Renal cortical epithelial cell (primary cell): ENCODE measurements at places on chromosomes 2 and 18. TPM values are rescaled to one million over a fixed set of nuclear protein-coding genes. Genes with fewer than 3 reads are reported as not detected.

Gene TCF23
- not detected in 2 replicates for total RNA-seq

Gene METTL4
- total RNA-seq: 10.6 and 13.8 TPM in 2 replicates

Gene TBR1
- under 0.01 TPM in 1 of 2 replicates, not detected in the other for total RNA-seq

GRCh38 chr2:10267036-10267435 lies 35.7 kb upstream of the HPCAL1 start:
- no peak for DNase-seq

Gene DNAJC5G
- not detected in 2 replicates for total RNA-seq

DNA sequence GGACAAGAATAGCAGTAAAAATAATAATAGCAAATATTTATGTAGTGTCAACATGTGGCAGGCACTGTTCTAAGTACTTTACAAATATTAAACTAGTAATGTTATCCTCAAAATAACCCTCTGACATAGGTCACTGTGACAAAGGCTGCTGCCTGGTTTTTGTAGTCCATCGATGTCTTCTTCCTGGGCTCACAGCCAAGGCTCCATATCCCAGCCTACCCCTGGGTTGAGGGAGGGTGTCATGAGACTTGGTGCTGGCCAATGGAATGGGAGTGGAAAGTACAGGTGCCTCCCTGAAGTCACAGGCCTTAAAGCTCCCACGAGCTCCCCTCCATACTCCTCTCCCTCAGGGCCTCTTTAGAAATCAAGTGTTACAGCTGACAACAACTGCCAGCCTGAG lies 159.3 kb downstream of the CYRIA start:
- no peak for DNase-seq

GRCh38 chr2:212177724-212178123 lies 360.9 kb downstream of the ERBB4 start:
- DNase-seq: peak; percentile 28

DNA sequence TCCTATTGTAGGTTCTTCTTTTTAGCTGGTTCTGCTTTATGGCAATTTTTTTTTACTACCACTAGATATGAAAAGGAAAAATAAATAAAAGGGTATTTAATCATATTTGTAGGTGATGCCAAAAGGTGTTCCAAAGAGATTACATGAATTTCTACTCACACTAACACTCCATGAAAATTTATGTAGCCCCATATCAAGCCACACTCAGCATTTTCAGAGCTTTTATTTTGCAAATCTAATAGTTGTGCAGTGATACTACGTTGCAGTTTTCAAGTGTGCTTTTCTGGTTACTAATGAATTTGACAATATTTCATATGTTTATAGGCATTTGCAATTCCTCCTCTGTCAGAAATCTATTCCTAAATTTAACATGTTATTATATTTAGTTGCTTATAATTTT lies 363.9 kb upstream of the TMEFF2 start:
- no peak for DNase-seq

DNA sequence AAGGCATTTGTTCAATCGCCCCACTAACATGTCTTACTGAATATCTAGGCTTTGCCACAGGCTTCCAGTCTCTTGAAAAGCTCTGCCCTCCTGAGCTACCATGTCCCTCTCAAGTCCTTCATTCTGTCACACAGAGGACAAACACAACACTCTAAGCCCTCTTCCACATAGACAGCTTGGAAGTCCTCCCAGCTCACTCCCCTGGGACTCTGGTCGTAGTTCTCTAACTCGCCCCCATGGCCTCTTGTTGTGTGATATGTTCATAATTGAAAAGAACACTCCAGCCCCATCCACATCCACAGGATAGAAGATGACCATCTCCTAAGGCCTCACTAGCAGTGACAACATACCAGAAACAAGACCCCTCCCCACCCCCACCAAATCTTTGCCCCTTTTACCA lies 37.9 kb downstream of the BUB1 start:
- DNase-seq: no peak

Gene REG1B
- not detected in 2 replicates for total RNA-seq

Gene TSGA10
- total RNA-seq: 13.9 and 21.6 TPM in 2 replicates

- DNase-seq: no peak
Observed at GRCh38 chr2:201660293-201660895, 17.1 kb upstream of the TMEM237 start.

Gene SERPINB13
- total RNA-seq: not detected in 2 replicates

DNA sequence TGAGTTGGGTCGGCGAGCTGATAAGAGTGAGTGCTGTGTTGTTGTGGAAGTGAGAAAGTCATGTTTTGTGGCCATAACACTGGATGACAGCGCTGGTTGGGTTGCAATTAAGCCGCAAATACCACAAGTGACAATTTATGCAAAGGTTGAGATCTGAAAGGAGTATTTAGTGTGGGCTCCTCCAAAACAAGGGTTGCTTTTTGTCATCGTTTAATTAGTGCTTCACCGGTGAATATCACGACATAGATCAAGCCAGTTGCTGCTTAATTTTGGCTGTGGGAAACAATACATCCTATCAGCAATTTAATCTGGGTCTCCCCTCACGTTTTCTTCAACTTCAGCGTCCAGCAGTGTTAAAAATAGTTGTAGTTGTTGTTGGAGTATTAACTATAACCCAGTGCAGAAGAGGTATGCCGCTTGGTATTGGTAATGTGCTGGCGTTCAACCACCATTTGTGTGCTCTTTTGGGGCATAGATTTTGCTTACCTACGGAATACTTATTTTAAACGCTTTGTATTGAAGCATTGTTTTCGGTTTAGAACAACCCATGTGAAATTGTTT lies 662 bp downstream of the ACVR2A start:
- DNase-seq: peak; percentile 15

Gene C2orf15
- 5.6 and 9.2 TPM in 2 replicates for total RNA-seq

Gene CGREF1
- 0.20 and 1.6 TPM in 2 replicates for total RNA-seq

Gene TPO
- total RNA-seq: not detected in 2 replicates

DNA sequence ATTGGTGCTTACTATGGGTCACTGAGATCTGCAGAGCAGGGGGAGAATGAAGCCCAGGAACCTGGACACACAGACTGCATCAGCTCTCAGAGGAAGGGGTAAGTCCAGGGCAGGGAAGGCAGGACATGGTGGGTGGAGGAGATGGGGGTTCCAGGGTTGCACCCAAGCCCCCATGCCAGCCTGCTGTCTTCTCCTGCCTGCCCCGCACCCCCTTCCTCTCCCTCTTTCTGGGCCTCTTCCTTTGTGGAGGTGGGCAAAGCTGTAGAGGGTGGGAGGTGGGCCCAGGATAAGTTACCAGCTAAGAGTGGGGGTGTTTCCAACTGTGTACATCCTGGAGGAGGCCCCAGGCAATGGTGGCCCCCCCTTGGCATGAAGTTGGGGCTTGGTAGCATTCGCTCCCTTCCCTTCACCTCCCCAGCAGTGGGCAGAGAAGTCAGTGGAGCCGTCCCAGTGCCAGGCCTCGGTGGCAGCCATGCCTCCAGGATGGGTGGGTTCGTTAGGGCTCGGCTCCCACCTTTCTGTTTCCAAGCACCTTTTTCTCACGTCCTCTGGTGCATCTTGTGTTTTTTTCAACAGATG lies 132.2 kb downstream of the CLIP4 start:
- DNase-seq: no peak

DNA sequence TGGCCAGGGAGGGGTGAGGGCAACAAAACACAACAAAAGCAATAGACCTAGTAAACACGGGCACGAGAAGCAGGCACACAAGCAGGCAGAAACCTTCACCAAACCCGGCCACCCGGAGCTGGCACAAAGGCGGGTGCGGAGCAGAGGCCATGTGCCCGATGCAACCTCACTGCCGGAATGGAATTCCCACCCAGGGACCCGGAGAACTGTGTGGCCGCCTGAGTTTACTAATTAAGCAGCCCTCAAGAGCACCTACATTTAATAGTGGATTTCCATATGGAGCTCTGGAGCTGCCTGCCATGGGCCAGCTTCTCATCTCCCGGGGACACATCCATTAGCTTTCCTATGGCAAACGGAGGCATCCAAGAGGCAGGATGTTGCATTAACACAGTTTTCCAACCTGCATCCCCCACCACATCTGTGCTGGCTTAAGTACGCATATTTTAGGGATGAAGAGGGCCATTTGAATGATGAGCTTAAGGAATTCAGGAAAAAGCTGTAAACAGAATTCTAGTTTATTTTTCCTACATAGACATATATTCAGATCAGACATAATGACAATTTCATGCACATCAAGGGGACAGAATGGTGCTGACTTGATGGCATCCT lies 104.5 kb upstream of the SMIM21 start:
- no peak for DNase-seq

Gene ATP8B1
- total RNA-seq: 27.1 and 48.8 TPM in 2 replicates

- DNase-seq: no peak
Observed at GRCh38 chr2:6999211-6999877, 82.1 kb downstream of the RNF144A start.

DNA sequence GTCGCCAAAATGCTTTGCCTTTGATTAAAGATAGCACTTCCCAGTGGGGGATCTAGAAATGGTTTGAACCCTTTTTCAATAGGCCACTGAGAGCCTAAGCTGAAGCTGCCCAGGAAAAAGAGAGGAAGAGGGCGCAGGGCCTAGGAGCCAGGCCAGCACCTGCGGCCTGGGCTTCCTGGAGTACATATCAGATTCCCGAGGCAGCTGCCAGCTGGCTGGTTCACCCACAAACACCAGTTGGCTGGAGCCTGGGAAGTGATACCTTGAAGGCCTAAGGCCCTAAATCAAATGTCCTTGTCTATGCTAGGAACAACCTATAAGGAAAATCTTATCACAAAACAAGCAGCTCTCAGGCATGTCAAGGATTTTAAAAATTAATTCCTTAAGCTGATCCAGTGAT lies 37.1 kb downstream of the ANKRD44 start:
- no peak for DNase-seq

DNA sequence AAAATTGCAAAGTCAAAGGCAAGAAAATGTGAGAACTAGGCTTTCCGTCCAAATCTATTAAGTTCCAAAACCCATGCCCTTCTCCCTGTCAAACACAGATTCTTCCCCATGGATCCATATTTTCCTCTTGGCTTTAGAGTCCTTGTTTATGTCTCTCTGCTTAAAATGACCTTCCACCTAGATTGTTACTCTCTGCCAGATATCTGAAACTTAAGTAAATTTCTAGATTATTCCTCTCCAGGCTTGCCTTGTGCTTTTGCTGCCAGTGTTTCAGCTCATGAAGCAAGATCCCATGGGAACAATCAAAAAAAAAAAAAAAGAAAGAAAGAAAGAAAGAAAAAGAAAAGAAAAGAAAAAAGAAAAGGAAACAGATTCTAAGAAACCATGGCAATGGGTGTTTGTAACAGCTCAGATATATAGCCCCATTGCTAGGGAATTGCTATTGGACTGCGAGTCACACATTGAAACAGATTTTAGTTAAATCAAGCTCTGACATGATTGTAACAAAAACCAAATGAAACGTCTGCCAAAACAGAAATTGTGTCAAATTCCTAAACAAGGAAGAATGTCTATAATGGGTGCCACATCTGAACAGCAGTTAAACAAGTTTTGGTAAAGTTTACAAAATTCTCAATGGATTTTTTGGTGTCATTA lies 660.7 kb upstream of the CNTNAP5 start:
- no peak for DNase-seq

Gene SETBP1
- total RNA-seq: 2.1 and 17.9 TPM in 2 replicates

Gene CREG2
- total RNA-seq: under 0.01 and 0.70 TPM in 2 replicates

Gene GTF2A1L
- total RNA-seq: 0.50 TPM in 1 of 2 replicates, not detected in the other

Gene IL1F10
- total RNA-seq: not detected in 2 replicates

Gene MAPRE3
- 1.6 and 6.5 TPM in 2 replicates for total RNA-seq

- no peak for DNase-seq
Observed at GRCh38 chr2:226965376-226965775, 129.5 kb downstream of the RHBDD1 start.

- DNase-seq: peak; percentile 96
Observed at GRCh38 chr18:36786686-36787085, 42.1 kb downstream of the TPGS2 start.

DNA sequence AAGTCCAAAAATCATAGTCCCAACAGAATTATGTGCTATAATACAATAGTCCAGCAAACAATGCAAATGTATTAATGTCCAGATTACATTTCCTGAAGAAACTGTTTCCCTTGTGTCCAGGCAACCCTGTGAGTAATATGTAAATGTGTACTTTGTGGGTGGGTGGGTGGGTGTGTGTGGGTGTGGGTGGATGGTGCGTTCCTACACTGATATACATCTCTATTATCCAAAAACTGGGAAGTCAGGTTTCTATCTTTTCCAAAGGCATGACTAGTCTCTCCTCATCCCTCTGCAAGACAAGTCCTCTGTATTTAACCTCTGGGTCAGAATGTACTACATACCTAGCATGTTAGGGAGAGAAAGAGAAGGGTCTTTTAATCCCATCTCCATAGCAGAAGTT lies 71.6 kb downstream of the LNPK start:
- peak; percentile 10 for DNase-seq

GRCh38 chr2:10204326-10205161 lies 82.0 kb downstream of the RRM2 start:
- DNase-seq: no peak
